ENCODE measurements at places on chromosomes 12 and 14. TPM values are rescaled to one million over a fixed set of nuclear protein-coding genes. Genes with fewer than 3 reads are reported as not detected.

DNA sequence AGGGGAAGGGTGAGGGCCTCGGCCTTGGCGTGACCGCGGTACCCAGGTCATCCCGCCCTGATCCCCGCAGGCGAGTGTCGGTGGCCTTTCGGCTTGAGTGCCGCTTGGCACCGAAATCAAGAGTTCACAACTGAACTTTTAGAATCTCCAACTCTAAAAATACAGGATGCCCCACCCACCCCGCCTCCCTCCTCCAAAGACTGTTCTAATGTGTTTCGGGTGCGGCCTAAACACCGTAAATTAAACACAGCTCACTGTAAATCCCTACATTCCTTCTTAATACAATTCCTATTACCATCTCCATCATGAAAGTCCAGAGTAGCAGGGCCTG is 11.4 kb downstream of the SCNN1A start:
- no peak for DNase-seq

DNA sequence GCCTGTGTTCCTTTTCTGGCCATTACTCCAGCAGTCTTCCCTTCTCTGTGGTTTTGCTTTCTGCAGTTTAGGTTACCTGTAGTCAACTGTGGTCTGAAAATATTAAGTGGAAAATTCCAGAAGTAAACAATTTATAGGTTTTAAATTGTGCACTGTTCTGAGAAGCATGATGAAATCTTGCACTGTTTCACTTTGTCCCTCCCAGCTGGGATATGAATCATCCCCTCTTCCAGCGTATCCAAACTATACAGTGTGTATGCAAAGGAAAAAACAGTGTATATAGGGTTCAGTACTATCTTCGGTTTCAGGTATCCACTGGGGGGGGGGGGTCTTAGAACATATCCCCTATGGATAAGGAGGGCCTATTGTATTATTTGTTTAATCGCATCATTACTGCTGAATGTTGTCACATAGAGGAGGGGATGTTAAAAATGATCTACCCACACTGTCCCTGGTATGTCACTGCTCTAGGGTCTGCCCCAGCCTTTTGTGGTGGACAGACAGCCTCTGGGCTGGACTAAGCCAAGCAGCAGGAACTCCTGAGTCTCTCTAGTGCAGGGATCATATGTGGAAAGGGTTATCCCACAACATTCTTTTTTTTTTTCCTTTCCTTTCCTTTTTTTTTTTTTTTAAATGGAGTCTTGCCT is 109.1 kb upstream of the MAX start:
- peak; percentile 70 for DNase-seq

DNA sequence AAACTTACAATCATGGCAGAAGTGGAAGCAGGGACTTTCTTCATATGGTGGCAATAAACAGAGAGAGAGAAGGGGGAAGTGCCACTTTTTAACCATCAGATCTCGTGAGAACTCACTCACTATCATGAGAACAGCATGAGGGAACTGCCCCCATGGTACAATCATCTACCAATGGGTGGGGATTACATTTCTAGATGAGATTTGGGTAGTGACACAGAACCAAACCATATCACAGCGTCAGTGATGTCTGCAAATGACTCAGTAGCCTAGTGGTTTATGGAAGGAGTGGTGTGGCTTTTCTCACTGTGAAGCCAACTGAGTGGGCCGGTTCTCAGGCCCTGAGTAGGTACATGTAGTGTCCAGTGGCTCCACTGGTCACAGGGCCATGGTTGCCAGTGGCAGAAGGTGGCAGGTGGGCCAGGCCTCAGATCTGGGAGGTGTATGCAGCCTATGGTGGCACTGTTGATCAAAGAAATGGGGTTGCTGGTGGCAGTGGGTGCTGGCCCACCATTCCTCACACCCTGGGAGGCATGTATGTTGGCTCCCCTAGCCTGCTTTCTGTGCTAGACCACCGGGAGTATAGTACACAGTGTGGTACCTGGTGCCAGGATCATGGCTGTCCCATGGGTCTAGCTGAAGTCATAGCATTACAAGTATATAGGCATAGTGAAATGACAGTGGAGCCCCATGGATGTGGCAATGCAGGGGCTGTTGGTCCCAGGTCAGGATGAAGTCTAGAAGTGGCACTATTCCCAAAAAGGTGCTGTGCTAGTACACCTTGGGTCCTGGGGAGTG is 191.9 kb downstream of the NUBPL start:
- no peak for DNase-seq

GRCh38 chr12:118979763-118980406 is 1.5 kb upstream of the SRRM4 start:
- DNase-seq = peak; percentile 40

DNA sequence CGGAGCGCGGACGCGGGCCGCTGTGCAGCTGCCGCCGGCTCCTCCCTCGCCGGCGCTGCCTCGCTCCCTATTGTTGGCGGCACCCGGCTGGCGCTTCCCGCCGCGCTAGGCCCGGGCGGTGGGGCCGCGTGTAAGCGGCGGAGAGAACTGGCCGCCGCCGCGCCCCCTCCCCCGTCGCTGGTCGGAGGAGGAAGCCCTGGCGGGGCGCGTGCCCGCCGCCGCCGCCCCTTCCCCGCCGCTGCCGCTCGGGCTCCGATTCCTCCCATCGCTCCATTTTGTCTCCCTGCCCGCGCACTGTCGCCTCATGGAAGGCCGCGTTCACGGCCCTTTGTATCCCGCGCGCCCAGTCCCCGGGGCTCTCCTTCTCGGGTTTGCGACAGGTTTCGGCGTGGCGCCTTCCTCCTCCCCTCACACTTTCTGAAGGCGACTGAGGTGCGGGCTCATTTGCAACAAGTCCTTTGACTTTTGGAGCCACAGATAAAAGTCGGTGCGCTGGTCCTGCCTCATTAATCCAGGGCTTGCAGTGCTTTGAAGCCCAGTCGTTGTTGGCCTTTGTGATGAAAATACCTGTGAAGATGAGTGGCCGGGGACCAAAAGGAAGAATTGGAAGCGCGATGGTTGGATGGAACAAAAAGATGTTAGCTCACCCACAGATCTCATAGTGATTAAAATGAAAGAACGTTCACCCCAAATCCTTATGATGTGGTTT is 707 bp downstream of the CPSF6 start:
- peak; percentile 51 for DNase-seq

GRCh38 chr14:31785574-31785973 is 224.4 kb downstream of the NUBPL start:
- no peak for DNase-seq

DNA sequence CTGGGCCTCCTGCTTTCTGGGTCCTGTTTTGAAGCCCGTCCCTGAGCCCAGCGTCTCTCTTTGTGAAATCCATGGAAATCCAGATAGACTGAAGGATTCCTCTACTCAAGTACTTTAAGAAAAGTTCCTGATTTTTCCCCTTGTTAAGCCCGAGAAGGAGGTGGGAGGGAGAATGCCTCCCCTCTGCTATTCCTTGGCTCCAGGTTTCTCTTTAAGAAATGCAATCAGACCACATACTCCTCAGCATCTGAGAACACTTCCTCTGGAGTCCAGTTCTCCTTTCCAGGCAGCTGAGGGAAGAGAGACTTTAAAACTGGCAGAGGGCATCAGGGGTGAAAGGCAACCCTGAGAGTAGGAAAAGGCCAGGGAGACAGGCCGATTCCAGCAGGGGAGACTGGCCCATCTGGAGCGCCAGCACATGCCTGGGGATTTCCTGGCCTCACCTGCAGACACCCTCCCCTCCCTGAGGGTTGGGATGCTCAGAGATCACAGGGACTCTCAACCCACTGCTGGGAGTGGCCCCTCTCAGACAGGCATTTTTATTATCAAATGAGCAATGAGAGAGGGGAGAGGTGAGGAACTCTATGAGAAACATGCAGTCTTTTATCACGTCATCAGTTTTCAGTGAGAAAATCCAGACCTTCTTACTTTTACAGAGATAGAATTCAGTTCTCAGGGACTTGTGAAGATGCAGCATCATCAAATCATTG is 2.0 kb upstream of the EMP1 start:
- no peak for DNase-seq

GRCh38 chr14:59251811-59252771 is 63.6 kb downstream of the DAAM1 start:
- peak; percentile 95 for DNase-seq

DNA sequence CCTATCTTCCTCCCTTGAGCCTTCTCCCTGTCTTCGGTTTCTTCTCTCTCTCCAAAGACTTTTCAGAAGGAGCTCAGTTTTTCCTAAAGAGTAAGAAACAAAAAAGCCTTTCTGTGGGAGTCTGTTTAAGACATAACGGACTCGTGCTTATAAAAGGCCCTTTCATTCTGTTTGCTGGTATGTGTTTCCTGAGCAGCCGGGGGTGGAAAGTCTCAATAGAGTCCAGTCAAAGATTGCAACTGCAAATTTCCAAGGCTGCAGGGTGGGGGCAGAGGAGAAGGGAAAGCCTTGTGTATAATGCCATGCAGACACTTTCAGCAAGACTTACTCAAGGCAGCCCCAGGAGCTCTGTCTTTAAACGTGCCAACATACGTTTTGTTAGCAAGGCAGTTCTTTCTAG is 62.2 kb downstream of the GNG2 start:
- DNase-seq = peak; percentile 37

GRCh38 chr12:121781998-121782979 is 11.2 kb downstream of the RHOF start:
- DNase-seq = no peak

GRCh38 chr12:108815875-108816594 is 41.3 kb downstream of the SSH1 start:
- peak; percentile 62 for DNase-seq

GRCh38 chr12:108835860-108836634 is 21.3 kb downstream of the SSH1 start:
- DNase-seq = no peak

DNA sequence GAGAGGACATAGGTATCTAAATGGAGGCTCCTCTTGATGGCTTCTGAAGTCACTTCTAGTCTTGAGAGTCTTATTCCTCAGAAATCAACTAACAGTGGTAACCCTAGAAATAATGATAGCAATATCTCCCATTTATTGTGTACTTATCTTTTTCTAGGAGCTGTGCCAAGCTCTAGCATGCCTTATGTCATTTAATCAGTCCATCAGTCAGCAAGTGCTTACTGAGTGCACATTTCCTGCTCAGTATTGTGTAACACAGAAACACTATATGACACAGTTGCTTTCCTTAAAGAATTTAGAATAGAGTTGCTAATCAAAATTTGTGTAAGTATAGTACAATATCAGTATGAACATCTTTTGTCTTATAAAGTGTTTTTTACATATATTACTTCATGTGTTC is 36.6 kb downstream of the KRT76 start:
- no peak for DNase-seq

GRCh38 chr12:13000616-13000924 is 505 bp upstream of the HEBP1 start:
- DNase-seq = no peak

GRCh38 chr12:123035841-123036240 is 55.4 kb downstream of the ARL6IP4 start:
- DNase-seq = no peak

DNA sequence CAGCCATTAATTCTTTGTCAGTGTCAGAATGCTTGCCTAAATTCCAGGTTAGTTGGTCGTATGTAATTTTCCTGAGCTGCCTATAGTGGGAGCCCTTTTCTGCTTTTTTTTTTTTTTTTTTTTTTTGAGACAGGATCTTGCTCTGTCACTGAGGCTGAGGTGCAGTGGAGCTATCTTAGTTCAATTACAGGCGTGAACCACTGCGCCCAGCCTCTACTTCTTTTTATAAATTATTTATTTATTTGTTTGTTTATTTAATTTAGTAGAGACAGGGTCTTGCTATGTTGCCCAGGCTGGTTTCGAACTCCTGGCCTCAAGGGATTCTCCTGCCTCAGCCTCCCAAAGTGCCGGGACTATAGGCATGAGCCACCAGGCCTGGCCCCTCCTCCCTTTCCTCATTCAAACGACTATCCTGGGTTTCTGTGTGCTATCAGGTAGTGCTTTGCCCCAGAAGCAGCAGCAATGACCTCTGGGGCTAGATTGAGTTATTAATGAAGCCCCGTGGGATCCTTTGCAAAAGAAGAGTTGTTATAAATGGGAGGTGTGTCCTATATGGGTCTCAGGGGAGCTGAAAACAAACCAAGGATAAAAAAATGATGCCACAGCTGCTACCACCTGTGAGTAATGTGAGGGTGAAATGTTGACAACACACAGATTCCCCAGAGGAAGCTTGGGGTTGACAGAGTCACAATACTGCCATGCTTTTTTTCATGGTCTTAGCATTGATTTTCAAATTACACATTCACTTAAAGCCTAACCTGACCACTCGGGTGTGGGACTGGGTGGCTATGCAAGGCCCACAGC is 34.6 kb upstream of the NFKBIA start:
- no peak for DNase-seq

DNA sequence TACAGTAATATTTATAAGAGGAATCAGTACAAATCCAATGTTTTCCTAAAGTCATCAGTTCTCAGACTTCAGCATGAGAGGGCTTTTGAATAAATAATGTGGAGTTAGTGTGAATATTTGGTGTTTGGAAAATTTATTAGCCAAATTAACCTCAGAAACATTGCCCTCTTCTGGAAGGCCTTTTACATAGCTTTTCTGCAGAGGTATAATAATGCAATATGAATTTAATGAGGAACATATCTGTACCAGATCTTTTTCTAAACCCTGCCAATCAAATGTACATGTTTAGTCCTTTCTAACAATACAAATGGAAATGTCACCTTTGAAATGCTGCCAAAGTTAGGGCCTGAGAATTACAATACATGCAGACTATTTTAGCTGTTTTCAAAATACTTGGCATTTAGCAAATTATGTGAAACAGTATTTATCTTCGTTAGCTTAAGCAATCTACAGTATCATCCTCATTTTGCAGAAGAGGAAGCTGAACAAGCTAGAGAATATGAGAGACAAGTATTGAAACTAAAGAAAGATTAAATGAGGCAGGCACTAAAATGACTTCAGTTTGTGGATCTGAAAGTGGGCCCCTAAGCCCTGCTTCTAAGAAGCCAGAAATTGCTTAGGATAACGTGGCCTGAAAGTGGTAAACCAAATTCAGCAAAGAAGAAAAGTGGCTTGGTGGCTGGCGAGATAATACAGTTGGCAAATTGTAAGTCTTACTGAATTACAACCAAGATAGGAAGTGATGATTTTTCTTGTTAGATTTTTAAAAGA is 60.4 kb upstream of the MANSC4 start:
- no peak for DNase-seq

- peak; percentile 19 for DNase-seq
Measured at GRCh38 chr12:26833743-26834490, 923 bp upstream of the ITPR2 start.

DNA sequence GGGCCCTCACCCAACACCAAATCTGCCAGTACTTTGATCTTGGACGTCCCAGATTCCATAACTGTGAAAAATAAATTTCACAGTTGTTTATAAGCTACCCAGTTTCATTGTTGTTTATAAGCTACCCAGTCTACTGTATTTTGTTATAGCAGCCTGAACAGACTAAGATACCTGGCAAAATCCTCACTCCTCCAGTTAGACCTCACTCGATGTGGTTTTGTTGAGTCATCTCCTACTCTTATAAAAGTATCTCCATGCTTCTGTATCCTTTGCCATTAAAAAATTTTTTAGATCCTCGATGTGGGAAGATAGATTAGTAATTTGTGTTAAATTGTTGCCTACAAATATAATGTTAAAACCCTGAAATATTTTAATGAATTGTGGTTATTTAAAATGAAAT is 16.0 kb downstream of the TXNDC16 start:
- DNase-seq = peak; percentile 6

USP44 gene
- polyA plus RNA-seq = 7.0 TPM

OASL gene
- 0.07 TPM for polyA plus RNA-seq

PMCH gene
- polyA plus RNA-seq = not detected

SCNN1A gene
- polyA plus RNA-seq = 0.08 TPM

RAB3IP gene
- 2.0 TPM for polyA plus RNA-seq

MANSC4 gene
- not detected for polyA plus RNA-seq

SH2B3 gene
- 32.0 TPM for polyA plus RNA-seq

Measured in fibroblast of lung (primary cell).